ENCODE measurements at places on chromosomes 3 and 15. TPM values are rescaled to one million over a fixed set of nuclear protein-coding genes. Genes with fewer than 3 reads are reported as not detected.

MEIS2 gene
- 0.52 TPM for total RNA-seq

ARRDC4 gene
- 293 TPM for total RNA-seq

UQCRC1 gene
- 549 TPM for total RNA-seq

DNA sequence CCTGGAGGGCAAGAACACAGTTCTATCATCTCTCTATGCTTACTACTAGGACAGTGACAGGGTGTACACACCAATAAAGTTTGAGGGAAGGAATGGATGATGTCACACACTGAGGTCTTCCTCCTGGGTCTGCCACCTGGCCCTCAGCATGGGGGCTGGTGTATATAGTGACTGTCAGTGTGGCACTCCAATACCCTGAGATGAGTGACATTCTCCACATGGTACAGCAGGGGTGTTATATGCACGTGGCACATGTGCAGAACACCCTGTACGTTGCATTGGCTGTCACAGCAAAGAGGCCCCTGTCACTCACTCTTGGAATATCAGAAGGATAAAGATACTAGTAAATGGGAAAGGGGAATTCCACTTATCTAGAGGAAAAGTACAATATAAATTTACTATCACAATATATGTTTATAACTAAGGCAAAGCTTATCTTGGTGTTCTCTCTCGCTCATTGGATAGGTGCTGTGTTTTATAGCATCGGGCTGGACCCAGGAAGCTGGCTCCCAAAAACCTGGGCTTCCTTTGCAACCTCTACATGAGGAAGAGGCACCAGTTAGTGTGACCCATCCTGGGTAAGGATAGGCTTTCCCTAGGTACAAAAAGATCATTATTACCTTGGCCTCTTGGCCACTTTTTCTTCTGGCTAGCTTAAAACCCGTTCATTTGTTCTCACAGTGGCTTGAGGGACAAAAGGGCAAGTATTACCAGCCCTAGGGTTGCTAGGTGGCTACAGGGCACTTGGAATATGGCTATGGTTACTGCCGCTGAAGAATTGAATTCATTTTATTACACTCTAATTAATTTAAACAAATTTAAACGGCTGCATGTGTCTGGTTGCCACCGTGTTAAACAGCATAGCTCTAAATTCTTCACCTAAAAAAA, 54.8 kb upstream of the HES1 start:
- DNase-seq: no peak

DNA sequence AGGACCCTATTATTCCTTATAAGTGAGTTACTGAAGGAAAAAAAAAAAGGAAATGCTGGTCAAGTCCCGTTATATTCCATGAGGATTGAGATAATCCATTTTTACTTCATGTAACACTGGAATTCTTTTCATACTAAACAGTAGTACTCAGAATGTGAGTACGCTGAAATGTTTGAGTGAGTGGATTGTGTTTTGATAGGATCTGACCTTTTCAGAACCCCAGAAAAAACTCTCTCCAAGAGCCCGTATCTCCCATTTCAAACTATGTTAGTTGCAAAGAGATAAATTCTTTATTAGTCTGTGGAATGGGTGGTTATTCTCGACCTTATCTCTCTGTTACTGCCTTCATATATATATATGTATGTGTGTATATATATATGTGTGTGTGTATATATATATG, 2.5 kb upstream of the LPP start:
- DNase-seq: no peak

- DNase-seq: peak; percentile 30
Observed at GRCh38 chr15:64699751-64700388, 75.5 kb downstream of the RBPMS2 start.

- peak; percentile 30 for DNase-seq
Observed at GRCh38 chr3:71478568-71478967, 105.0 kb downstream of the FOXP1 start.

GRCh38 chr15:40825661-40826422, 2.7 kb downstream of the PPP1R14D start:
- peak; percentile 79 for DNase-seq

- no peak for DNase-seq
Observed at GRCh38 chr3:15040844-15041243, 24.3 kb downstream of the MRPS25 start.

GRCh38 chr3:72123908-72124441, 339.0 kb upstream of the PROK2 start:
- DNase-seq: peak; percentile 97

GRCh38 chr3:194779729-194780224, 94.1 kb downstream of the FAM43A start:
- DNase-seq: peak; percentile 68

All from renal cortical epithelial cell (primary cell).